ENCODE measurements at places on chromosomes 12 and 14. TPM values are rescaled to one million over a fixed set of nuclear protein-coding genes. Genes with fewer than 3 reads are reported as not detected.

The SSPN gene
- 20.7 TPM for total RNA-seq

The MMP19 gene
- total RNA-seq = 4.2 TPM

The SLC4A8 gene
- 0.40 TPM for total RNA-seq

The CLMN gene
- 15.3 TPM for total RNA-seq

The MYO1H gene
- total RNA-seq = not detected

The MAP3K9 gene
- 9.8 TPM for total RNA-seq

The MGAT4C gene
- 45.1 TPM for total RNA-seq

The TRAF3 gene
- total RNA-seq = 19.5 TPM

The OTX2 gene
- total RNA-seq = not detected

The HSPB8 gene
- total RNA-seq = 73.9 TPM

The SLC2A13 gene
- 21.3 TPM for total RNA-seq

The CELA1 gene
- total RNA-seq = not detected

The KICS2 gene
- 20.0 TPM for total RNA-seq

The SLC11A2 gene
- 163 TPM for total RNA-seq

The IKZF4 gene
- 4.2 TPM for total RNA-seq

The CFAP73 gene
- 0.56 TPM for total RNA-seq

The LIMA1 gene
- total RNA-seq = 67.7 TPM

The CRACR2A gene
- total RNA-seq = 2.9 TPM

The CIROP gene
- not detected for total RNA-seq

The DNAJC22 gene
- 10.3 TPM for total RNA-seq

The POTEM gene
- not detected for total RNA-seq

The GSC gene
- 3.6 TPM for total RNA-seq

The GALNT16 gene
- 2.2 TPM for total RNA-seq

The KRT85 gene
- total RNA-seq = not detected

The ACVR1B gene
- 19.9 TPM for total RNA-seq

The ENDOU gene
- 1.2 TPM for total RNA-seq

The FIGNL2 gene
- 0.78 TPM for total RNA-seq

The COL2A1 gene
- total RNA-seq = not detected

The MYF6 gene
- not detected for total RNA-seq

The TAS2R9 gene
- not detected for total RNA-seq

The SERPINA10 gene
- not detected for total RNA-seq

The TMPO gene
- total RNA-seq = 55.9 TPM

The NEK9 gene
- total RNA-seq = 84.6 TPM

The SCFD1 gene
- 106 TPM for total RNA-seq

The PTPRR gene
- not detected for total RNA-seq

The RAD51AP1 gene
- 1.4 TPM for total RNA-seq

The C12orf54 gene
- not detected for total RNA-seq

The HOXC6 gene
- not detected for total RNA-seq

The DBX2 gene
- 0.59 TPM for total RNA-seq

The MIP gene
- not detected for total RNA-seq

The CFAP54 gene
- 5.4 TPM for total RNA-seq

The OVCH1 gene
- 0.29 TPM for total RNA-seq

The LRFN5 gene
- 1.7 TPM for total RNA-seq

The ITGB7 gene
- total RNA-seq = 6.3 TPM

The WBP11 gene
- 30.5 TPM for total RNA-seq

The ADAM20 gene
- total RNA-seq = 4.2 TPM

The ACOT4 gene
- 2.9 TPM for total RNA-seq

The TMEM132D gene
- not detected for total RNA-seq
